Body of pancreas (tissue), 4 donors: ENCODE measurements at places on chromosomes 3 and 15. TPM values are rescaled to one million over a fixed set of nuclear protein-coding genes. Genes with fewer than 3 reads are reported as not detected.

- H3K27ac ChIP-seq, result no peak overlapping the region
- no peak overlapping the region for H3K4me3 ChIP-seq
- no peaks in the 10 kb centered on the region for H3K27me3 ChIP-seq
- peaks cover 17% of the 10 kb centered on the region for H3K4me1 ChIP-seq
- DNase-seq, result no peak
Observed at GRCh38 chr15:90011705-90012104, 10.6 kb downstream of the ZNF710 start.

DNA sequence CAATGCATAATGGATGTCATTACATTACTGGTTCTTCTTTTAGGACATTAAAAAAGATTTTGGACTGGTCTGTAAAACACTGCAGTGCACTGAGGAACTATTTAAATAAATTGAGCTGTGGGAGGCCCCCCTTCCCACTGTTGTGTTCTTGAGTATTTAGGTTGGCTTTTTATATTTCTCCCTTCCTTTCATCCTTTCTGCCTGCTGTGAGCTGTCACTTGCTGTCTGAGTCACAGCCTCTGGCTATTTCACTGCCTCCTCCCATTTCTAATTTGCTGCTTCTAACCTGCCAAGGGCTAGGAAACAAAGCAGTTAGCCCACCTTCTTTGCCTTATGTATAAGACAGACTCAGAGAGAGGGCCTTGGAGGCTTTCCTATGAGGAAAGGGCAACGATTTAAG, 89.0 kb upstream of the FNDC3B start:
- H3K27ac ChIP-seq, result no peak overlapping the region
- H3K36me3 ChIP-seq, result no peaks in the 10 kb centered on the region
- no peak overlapping the region for H3K4me3 ChIP-seq

GRCh38 chr3:133074977-133075376, 36.8 kb downstream of the TMEM108 start:
- no peak overlapping the region for H3K27ac ChIP-seq
- H3K27me3 ChIP-seq, result no peaks in the 10 kb centered on the region
- H3K4me3 ChIP-seq, result no peak overlapping the region
- no peaks in the 10 kb centered on the region for H3K36me3 ChIP-seq

DNA sequence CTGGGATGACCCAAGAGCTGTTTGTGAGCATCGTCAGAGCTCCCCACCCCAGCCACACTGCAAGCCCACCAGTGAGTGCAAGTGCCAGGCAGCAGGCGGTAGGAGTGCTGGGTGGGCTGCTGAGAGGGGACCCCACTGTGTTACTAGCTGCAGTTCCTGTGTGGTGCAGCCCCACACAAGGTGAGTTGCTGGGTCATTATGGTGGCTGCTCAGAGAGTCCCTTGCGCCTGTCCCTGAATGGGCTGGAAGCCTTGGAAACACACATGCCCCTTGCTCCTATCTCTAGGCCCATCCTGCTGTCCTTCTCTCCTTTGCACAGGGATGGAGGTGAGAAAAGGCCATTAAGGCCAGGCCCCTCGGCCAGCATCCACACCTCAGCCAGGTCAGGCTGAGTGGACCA, 83.7 kb downstream of the SEC22A start:
- H3K27ac ChIP-seq, result no peak overlapping the region
- no peak overlapping the region for H3K4me3 ChIP-seq
- DNase-seq, result no peak
- no peaks in the 10 kb centered on the region for H3K4me1 ChIP-seq

GRCh38 chr3:189309400-189309975, 137.7 kb downstream of the TPRG1 start:
- no peak overlapping the region for H3K27ac ChIP-seq
- no peaks in the 10 kb centered on the region for H3K36me3 ChIP-seq
- H3K4me1 ChIP-seq, result peaks cover 6% of the 10 kb centered on the region

GRCh38 chr3:113243846-113244245, 32.5 kb downstream of the BOC start:
- H3K27ac ChIP-seq, result no peak overlapping the region
- H3K27me3 ChIP-seq, result no peaks in the 10 kb centered on the region
- H3K4me1 ChIP-seq, result no peaks in the 10 kb centered on the region
- no peaks in the 10 kb centered on the region for H3K36me3 ChIP-seq

DNA sequence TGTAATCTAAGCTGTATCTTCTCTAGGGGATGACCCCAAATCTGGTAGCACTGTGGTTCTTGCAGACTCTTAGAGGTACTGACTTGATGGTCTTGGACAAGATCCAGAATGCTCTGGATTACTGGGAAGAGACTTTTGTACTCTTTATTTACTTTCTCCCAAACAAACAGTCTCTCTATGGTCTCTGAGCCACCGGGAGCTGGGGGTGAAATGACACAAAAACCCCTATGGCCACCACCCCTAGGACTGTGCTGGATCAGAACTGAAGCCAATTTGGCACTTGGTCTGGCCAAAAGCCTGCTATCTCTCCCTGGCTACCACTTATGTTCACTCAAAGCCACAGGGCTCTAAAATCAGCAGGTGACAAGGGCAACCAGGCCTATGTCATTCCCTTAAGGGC, 50.2 kb upstream of the SI start:
- no peak overlapping the region for H3K27ac ChIP-seq
- DNase-seq, result no peak
- peaks cover 17% of the 10 kb centered on the region for H3K4me1 ChIP-seq
- no peaks in the 10 kb centered on the region for H3K27me3 ChIP-seq
- H3K4me3 ChIP-seq, result no peak overlapping the region
- no peaks in the 10 kb centered on the region for H3K36me3 ChIP-seq

DNA sequence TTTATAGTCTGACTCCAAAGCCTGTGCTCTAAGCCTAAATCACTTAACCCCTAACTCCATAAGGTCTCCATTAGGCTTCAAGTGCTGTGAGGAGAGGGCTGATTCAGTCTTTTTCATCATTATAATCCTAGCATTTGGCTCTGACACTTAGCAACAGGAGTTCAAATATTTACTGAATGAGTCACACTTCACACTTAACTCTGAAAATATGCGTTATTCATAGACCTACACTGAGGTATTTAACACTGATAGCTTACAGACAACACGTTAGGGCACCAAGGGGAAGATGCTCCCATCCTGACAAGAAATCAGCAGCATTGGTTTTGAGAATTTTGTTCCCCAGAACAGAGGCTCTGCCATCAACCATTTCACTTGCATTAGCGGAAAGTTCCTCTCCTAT, 53.5 kb downstream of the MSL2 start:
- H3K27me3 ChIP-seq, result no peaks in the 10 kb centered on the region
- DNase-seq, result no peak
- no peak overlapping the region for H3K4me3 ChIP-seq
- peaks cover 18% of the 10 kb centered on the region for H3K4me1 ChIP-seq

- no peak for DNase-seq
- no peak overlapping the region for H3K27ac ChIP-seq
- no peaks in the 10 kb centered on the region for H3K36me3 ChIP-seq
- no peaks in the 10 kb centered on the region for H3K4me1 ChIP-seq
- no peaks in the 10 kb centered on the region for H3K27me3 ChIP-seq
Observed at GRCh38 chr3:112965656-112966055, 9.2 kb downstream of the CD200R1 start.

DNA sequence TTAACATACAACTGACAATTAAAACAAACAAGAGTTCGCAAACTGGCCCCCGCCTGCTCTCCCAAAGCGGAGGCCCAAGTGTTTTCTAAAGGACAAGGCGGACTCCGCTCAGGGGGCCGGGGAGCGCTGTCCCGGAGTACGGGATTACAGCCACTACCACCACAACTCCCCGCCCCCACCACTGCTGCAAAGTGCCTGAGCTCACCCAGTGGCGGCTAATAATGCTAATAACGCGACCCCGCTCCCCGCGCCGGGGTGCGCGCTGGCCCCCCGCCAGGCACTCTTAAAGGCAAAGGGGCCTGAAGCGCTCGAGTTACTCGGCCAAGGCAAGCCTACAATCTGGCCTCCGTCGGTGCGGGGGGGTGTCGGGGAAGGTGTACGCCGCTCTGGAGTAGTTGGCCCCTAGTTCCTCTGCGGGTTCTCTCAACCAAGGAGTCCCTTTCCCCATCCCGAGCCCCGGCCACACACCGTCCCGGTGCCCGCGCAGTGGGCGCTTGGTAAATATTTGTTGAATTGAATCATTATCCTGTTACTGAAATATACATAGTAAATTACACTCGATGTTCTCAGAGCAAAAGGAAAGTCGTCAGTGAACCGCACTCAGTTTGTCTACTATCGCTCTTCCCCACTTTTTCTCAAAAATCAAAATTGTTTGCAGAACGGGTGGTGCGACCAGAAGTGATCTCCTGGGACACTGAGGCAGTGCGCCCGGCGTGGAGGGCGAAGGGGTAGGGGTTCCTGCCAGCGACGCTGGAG, 827 bp downstream of the WNT5A start:
- peaks cover 65% of the 10 kb centered on the region for H3K4me1 ChIP-seq
- H3K36me3 ChIP-seq, result no peaks in the 10 kb centered on the region
- no peaks in the 10 kb centered on the region for H3K27me3 ChIP-seq
- peak overlapping the region; percentile 64 for H3K27ac ChIP-seq
- DNase-seq, result peak; percentile 85

DNA sequence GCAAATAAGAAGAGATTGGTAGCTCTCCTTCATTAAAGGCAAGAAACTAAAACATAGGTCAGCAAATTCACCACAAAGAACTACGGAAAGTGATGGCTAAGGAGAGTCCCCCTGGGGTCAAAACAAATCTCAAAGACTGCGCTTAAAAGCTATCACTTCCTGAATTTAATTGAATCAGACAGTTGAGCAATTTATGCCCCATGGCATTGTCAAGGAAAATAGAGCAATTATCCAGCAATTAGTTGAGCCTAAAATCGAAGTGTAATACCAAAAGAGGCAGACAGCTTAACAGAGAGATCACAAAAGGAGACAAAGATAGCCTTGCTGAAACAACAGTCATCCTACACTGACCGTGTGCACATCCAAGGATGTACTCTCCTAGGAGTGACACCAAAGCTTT, 74.4 kb upstream of the SCN10A start:
- no peak overlapping the region for H3K27ac ChIP-seq
- no peak for DNase-seq
- no peaks in the 10 kb centered on the region for H3K36me3 ChIP-seq
- H3K4me1 ChIP-seq, result no peaks in the 10 kb centered on the region

DNA sequence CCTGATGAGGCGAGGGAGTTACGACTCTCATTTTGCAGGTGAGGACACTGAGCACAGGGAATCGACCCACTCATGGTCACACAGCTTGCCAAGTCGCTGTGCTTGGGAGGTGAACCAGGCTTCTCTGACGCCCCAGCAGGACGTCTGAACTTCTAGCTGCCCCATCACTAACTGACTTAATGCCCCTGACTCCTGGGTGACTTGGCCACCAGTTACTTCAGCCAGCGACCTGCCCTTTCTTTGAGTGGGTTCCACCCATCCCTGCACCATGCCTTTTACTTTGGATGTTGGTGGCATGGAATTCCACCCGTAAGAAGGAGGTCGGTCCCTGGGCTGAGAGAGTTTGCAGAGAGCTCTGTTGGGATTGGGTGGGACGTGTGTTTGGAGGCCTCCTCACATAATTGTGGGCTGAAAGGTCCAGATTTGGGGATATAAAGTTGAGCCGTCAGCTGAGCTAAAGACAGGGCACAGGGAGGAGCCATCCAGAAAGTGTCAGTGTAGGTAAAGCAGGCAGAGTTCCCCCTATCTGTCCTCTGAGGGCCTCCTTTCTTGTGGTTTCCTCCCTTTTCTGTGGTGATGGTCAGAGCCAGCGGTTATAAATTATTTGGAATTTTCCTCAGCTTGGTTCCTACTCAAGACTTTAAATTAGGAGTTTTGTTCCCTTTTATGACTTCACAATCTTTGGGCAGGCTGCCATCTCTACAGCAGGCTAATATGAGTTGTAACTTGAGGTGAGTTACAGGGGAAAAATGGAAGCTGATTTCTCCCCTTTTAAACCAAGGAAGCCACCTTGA, 55.0 kb downstream of the FLNB start:
- no peak overlapping the region for H3K4me3 ChIP-seq
- H3K4me1 ChIP-seq, result peaks cover 70% of the 10 kb centered on the region
- peak overlapping the region; percentile 45 for H3K27ac ChIP-seq
- H3K27me3 ChIP-seq, result no peaks in the 10 kb centered on the region
- H3K36me3 ChIP-seq, result no peaks in the 10 kb centered on the region

GRCh38 chr15:22893881-22894280, 55.4 kb downstream of the NIPA2 start:
- DNase-seq, result no peak
- no peaks in the 10 kb centered on the region for H3K4me1 ChIP-seq
- no peak overlapping the region for H3K27ac ChIP-seq
- H3K4me3 ChIP-seq, result no peak overlapping the region
- H3K36me3 ChIP-seq, result peaks cover 13% of the 10 kb centered on the region

GRCh38 chr3:31188112-31188511, 293.7 kb upstream of the GADL1 start:
- no peak overlapping the region for H3K4me3 ChIP-seq
- no peaks in the 10 kb centered on the region for H3K4me1 ChIP-seq
- no peaks in the 10 kb centered on the region for H3K36me3 ChIP-seq
- DNase-seq, result no peak
- no peak overlapping the region for H3K27ac ChIP-seq

DNA sequence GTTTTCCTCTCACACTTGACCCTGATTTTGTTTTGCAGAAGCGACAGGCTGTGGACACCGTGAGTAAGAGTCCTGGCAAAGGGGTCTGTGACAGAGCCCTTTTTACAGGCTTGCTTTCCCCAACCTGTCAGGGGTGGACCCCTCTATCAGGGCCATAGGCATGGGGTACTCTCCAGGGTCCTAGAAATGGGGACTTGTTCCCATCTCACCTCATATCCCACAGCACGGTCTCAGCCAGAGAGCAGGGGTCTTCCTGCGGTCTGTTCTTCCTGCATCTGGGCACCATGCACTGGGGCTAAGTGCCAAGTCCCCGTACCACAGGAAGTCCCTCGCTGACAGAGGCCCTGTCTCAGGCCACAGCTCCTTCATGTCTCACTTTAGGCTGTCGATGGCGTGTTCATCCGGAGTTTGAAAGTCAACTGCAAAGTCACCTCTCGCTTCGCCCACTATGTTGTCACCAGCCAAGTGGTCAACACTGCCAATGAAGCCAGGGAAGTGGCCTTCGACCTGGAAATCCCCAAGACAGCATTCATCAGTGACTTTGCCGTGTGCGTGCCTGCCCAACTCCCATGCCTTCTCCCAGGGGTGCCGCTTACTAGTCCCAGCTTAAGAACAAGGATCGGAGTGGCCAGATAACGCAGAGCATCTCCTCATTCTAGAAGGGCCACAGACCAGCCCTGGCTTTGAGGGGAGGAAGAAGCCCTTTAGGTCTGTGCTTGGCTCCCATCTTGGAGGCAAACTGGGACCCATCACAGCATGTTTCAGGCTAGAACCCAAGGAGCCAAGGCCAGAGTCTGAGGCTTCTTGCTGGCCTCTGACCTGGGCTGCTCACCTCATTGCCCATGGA, 783 bp downstream of the ITIH1 start:
- no peaks in the 10 kb centered on the region for H3K27me3 ChIP-seq
- no peak for DNase-seq
- peaks cover 10% of the 10 kb centered on the region for H3K4me1 ChIP-seq

- H3K4me1 ChIP-seq, result no peaks in the 10 kb centered on the region
- no peaks in the 10 kb centered on the region for H3K36me3 ChIP-seq
Observed at GRCh38 chr3:7759630-7760029, 742.0 kb upstream of the LMCD1 start.

The CEMIP gene
- total RNA-seq, result 1.6 TPM

The HYAL1 gene
- 13.0 TPM for total RNA-seq

The TLR9 gene
- total RNA-seq, result not detected

The CLN6 gene
- total RNA-seq, result 12.7 TPM

The USP4 gene
- 13.2 TPM for total RNA-seq

The KLHL40 gene
- not detected for total RNA-seq

The BFSP2 gene
- total RNA-seq, result not detected

The ALS2CL gene
- 30.3 TPM for total RNA-seq
